Prostate gland (tissue), 2 donors: ENCODE measurements at places on chromosomes 2 and 18.

GRCh38 chr2:55302241-55302640 lies 33.2 kb upstream of the MTIF2 start:
- no peaks in the 10 kb centered on the region for H3K36me3 ChIP-seq
- no peak for DNase-seq

DNA sequence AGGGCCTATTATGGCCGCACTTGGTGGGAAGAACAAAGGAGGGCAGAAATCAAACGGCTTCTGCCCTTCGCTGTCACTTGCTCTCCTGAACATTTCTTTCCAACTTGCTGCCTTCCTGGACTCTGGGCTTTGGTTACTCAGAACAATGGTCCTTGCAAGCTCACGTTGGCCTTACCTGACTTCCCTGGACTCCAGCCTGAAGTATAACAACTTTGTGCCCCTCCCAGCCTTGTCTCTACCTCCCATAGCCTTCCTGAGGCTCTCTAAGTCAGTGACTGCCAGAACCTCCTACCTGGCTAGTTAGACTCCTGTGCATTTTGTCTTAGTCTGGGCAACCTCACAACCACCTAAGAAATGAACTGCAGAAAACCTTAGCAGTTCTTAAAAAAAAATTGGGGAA lies 30.2 kb upstream of the ITPRID2 start:
- no peaks in the 10 kb centered on the region for H3K4me1 ChIP-seq
- no peak overlapping the region for H3K27ac ChIP-seq
- H3K36me3 ChIP-seq, result no peaks in the 10 kb centered on the region
- no peak overlapping the region for H3K4me3 ChIP-seq
- DNase-seq, result no peak

DNA sequence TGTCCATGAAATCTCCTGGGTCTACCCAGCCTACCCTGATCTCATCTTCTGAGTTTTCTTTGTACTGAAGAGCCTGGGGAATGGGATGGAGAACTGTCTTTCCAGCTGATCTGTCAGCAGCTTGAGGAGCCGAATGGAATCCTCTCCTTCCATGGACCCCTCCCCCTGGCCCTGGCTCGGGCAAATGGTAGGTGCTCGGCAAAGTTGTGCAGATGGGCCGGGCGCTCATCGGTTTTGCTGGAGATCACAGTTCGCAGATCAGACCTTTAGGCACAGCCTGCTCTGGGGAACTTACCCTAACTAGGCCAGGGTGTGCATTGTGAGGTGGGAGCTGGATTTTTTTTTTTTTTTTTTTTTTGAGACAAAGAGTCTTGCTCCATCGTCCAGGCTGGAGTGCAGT lies 40.4 kb downstream of the LCT start:
- no peaks in the 10 kb centered on the region for H3K36me3 ChIP-seq
- no peak overlapping the region for H3K4me3 ChIP-seq
- no peak for DNase-seq
- H3K27ac ChIP-seq, result no peak overlapping the region
- H3K4me1 ChIP-seq, result no peaks in the 10 kb centered on the region
- no peaks in the 10 kb centered on the region for H3K27me3 ChIP-seq

- no peaks in the 10 kb centered on the region for H3K36me3 ChIP-seq
- H3K27me3 ChIP-seq, result no peaks in the 10 kb centered on the region
- H3K4me3 ChIP-seq, result no peak overlapping the region
- no peak for DNase-seq
Measured at GRCh38 chr2:166487171-166487570, 6.9 kb downstream of the SCN7A start.

- no peaks in the 10 kb centered on the region for H3K27me3 ChIP-seq
- no peak for DNase-seq
- no peaks in the 10 kb centered on the region for H3K4me1 ChIP-seq
- no peak overlapping the region for H3K27ac ChIP-seq
Measured at GRCh38 chr2:229057976-229058553, 213.0 kb downstream of the PID1 start.

- no peaks in the 10 kb centered on the region for H3K4me1 ChIP-seq
- H3K4me3 ChIP-seq, result no peak overlapping the region
- no peak for DNase-seq
- no peak overlapping the region for H3K27ac ChIP-seq
Measured at GRCh38 chr2:189022492-189022891, 48.3 kb downstream of the COL3A1 start.

DNA sequence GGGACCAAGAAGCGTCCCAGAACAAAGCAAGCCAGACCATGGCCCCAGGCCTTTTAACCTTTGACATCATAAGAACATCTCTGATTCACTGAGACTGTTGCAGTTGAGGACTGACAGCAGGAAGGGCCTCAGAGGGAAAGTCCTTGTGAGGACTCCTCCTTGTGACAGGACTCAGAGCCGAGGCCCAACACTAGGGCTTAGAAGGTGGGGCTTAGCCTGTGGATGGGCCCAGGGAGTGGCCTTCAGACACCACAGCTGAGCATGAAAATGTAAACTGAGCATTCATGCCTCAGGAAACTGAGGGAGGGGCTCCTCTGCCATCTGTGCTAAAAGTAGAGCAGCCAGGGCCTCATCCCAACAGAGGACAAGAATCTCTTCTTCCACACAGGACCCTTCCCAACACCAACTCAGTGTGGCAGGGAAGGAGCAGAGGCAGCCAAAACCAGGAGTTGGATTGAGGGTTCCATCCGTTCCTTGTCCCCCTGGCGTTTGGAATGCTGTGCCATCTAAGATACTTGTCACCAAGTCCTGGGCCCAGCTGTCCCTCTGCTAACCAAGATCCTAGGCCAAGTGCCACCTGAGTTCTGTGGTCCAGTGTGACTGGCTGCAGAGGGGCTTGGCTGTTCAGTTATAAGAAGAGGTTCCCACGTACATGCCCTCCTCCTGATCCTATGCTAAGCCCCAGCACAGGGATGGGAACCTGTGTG lies 37.5 kb upstream of the CAB39 start:
- no peaks in the 10 kb centered on the region for H3K36me3 ChIP-seq
- no peak for DNase-seq
- H3K4me3 ChIP-seq, result no peak overlapping the region
- H3K27me3 ChIP-seq, result no peaks in the 10 kb centered on the region
- no peaks in the 10 kb centered on the region for H3K4me1 ChIP-seq

GRCh38 chr2:99373144-99373543 lies 36.0 kb downstream of the EIF5B start:
- no peak overlapping the region for H3K4me3 ChIP-seq
- no peak for DNase-seq
- no peaks in the 10 kb centered on the region for H3K36me3 ChIP-seq
- H3K27ac ChIP-seq, result no peak overlapping the region
- H3K4me1 ChIP-seq, result no peaks in the 10 kb centered on the region
- no peaks in the 10 kb centered on the region for H3K27me3 ChIP-seq

GRCh38 chr2:199219551-199219950 lies 238.2 kb downstream of the SATB2 start:
- H3K27me3 ChIP-seq, result no peaks in the 10 kb centered on the region
- no peak for DNase-seq
- no peaks in the 10 kb centered on the region for H3K36me3 ChIP-seq
- H3K4me3 ChIP-seq, result no peak overlapping the region

DNA sequence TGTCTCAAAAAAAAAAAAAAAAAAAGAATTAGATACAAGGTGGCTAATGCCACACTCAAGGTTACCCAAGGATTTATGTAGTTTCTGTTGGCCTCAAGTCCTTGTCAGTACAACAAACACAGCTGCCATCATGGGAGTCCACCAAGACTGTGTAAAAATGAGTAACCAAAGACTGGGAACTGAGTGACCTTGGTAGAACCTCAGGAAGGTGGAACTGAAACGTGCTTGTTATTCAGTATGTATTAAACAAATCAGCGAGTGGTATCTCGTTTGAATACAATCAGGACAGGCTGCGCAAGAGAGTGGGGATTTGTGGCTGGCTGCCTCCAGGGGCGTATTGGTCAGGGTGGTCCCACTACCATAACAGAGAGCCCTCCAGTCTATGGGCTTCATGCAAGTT lies 1.6 kb upstream of the SFTPB start:
- H3K4me1 ChIP-seq, result no peaks in the 10 kb centered on the region
- no peak for DNase-seq
- no peak overlapping the region for H3K4me3 ChIP-seq
- no peaks in the 10 kb centered on the region for H3K36me3 ChIP-seq
- H3K27ac ChIP-seq, result no peak overlapping the region

- no peak for DNase-seq
- H3K4me3 ChIP-seq, result no peak overlapping the region
- H3K27me3 ChIP-seq, result no peaks in the 10 kb centered on the region
Measured at GRCh38 chr18:76389716-76390115, 105.3 kb downstream of the ZNF516 start.

- H3K4me1 ChIP-seq, result no peaks in the 10 kb centered on the region
- no peak for DNase-seq
- no peak overlapping the region for H3K27ac ChIP-seq
Measured at GRCh38 chr2:58387701-58388100, 146.6 kb upstream of the FANCL start.

GRCh38 chr18:70355620-70356385 lies 67.0 kb downstream of the SOCS6 start:
- H3K4me1 ChIP-seq, result no peaks in the 10 kb centered on the region
- H3K27me3 ChIP-seq, result no peaks in the 10 kb centered on the region
- no peaks in the 10 kb centered on the region for H3K36me3 ChIP-seq
- no peak for DNase-seq
